ENCODE measurements at places on chromosomes 16 and 17. TPM values are rescaled to one million over a fixed set of nuclear protein-coding genes. Genes with fewer than 3 reads are reported as not detected.

DNA sequence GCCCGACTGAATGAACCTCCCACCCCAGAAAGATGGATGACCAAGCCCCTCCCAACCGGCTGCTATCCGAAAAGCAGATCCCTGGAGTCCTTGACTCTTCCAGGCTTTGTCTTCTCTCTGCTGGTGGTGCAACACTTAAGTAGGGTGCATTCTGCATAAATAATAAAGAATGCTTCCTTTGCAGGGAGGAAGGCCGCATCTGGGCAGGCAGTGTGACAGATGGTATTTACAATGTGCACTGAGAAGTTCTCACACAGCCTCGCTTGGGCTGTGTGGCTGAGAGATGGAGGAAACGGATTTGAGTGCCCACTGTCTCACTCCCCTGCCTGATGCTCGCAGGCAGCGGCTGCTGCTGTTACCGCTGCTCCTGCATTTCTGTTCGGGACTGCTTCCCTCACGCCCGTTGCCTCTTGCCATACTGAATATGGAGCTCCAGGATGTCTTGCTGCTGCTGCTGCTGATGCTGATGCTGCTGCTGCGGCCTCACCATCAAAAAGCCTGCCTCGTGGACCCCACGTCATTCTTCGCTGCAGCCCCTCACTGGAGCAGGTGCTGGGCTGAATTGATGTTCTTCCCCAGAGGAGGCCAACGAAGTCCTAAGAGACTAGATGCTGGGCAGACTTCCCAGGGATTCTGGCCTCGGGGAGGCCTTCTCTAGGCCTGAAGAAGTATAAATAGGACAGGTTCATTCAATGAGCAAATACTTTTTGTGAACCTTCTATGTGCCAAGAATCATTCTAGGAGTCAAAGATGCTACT is 7.1 kb upstream of the RHBDL3 start:
- no peak for DNase-seq

- no peak for DNase-seq
Measured at GRCh38 chr17:14196377-14196997, 40.2 kb downstream of the CDRT15 start.

The CCDC200 gene
- not detected for total RNA-seq

The RBFOX1 gene
- not detected for total RNA-seq

DNA sequence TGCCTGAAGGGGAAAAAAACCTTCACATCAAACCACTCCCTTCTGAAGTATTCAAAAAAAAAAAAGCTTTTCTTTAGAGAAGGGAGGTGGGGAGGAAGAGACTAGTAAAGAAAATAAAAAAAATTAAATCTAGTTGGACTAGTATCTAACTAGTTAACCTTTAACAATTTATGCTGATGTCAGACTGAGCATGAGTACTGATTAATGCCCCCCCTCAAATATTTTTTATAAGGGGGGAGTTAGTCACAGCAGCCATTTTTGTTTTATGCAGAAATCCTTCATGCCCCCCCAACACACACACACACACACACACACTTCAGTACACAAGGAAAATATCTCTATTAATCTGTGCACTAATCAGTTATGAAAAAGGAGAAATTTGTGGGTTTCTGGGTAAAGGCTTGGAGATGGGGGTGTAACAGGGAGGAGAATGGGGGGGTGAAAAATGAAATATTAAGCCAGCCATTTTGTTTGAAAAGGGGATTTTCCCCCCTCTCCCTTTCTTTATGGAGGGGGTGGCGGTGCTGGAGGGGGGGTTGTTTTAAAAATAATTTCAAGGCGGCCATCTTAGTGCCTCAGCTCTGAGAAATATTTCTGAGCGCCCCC is 4.7 kb upstream of the CHD3 start:
- DNase-seq, result peak; percentile 45
